LoVo (cell line): ENCODE measurements at places on chromosomes 1 and 21.
A peak's percentile ranks its signal among the peaks of the same experiment; 100 is the strongest.

GRCh38 chr1:155193275-155193990 lies 14.3 kb downstream of the THBS3 start:
- peak; percentile 87 for DNase-seq

GRCh38 chr1:12541274-12542137 lies 76.5 kb downstream of the DHRS3 start:
- no peak for DNase-seq

DNA sequence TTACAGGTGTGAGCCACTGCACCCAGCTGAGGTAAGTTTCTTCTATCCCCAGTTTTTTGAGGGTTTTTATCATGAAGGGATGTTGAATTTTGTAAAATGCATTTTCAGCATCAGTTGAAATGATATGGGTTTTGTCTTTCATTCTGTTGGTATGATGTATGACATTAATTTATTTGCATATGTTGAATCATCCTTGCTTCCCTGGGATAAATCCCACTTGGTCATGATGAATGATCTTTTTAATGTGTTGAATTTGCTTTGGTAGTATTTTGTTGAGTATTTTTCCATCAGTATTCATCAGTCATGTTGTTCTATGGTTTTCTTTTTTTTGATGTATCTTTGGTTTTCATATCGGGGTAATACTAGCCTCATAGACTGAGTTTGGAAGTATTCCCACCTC lies 141.0 kb downstream of the RPS6KC1 start:
- DNase-seq = no peak

- no peak for DNase-seq
These were observed 14.0 kb upstream of the PODN start for GRCh38 chr1:53047737-53048736.

- no peak for DNase-seq
These were observed 110.9 kb downstream of the ASTN1 start for GRCh38 chr1:177053648-177054047.

DNA sequence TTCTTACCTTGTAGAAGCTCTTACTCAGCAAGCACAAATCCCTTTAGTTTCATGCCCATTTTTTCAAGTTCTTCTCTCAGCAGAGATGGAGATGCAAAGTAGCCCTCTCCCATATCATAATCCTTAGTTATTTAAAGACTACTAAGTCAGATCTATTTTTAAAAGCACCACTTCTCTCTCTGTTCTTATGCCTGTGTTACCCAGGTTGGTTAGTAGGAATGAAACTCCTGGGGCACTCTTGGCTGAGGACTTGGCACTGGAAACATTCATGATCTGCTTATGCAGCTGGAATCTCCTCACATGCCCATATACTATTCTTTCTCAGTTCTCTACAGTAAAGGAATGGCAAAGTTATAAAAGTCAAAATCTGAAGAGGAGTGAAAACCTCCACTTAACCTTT lies 51.9 kb upstream of the PPP2R5A start:
- no peak for DNase-seq

GRCh38 chr1:240414237-240414636 lies 197.7 kb downstream of the GREM2 start:
- no peak for DNase-seq

GRCh38 chr1:116360429-116361173 lies 12.4 kb upstream of the ATP1A1 start:
- no peak for DNase-seq

DNA sequence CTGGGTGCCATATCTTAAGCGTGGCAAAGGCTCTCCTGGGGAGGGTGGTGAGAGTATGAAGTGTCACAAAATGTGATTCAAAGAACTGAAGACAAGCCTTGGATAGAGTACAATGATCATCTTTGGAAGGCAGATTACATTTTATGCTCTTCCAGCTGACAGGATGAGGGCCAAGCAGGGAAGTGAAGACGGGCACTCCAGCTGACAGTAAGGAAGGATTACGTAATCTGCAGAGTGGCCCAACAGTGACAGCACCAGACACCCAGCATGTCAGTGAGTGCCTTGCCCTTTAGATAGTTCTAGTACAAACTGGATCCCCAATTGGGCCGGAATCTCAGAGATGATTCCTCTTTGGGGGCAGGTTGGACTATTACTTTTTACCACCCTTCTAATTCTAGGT lies 52.7 kb downstream of the UBE2T start:
- no peak for DNase-seq

DNA sequence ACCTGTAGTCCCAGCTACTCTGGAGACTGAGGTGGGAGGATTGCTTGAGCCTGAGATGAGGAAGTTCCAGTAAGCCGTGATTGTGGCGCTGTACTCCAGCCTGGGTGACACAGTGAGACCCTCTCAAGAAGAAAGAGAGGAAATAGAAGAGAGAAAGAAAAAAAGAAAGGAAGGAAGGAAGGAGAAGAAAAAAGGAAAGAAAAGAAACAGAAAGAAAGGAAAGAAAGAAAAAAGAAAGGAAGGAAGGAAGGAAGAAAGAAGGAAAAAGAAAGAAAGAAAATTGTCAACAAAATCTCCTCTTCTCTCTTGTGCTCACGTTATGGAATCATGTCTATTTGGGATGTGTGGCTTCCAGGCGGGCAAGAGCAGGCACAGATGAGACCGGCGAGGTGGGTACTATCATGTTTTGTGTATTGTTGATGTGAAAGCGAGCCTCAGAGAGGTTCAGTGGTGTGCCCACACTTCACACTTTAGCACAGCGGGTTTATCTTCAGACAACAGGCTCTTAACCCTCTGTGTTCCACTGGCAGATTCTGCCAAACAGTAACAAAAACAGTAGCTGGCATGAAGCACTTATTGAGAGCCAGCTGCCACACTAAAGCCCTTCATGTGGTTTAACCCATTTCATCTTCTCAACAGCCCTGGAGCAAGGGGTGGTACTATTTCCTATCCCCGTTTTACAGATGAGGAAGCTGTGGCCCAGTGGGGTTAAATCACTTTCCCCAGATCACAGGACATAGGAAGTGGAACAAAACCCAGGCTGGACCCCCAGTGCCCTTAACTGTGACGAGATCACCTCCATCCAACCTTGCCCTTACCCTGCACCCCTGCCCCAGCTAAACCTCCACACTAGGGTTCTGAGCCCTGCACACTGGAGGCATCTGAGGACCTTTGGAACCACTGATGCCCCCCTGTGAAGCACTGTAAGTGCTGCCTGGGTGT lies 94.7 kb upstream of the TARDBP start:
- no peak for DNase-seq

- DNase-seq = no peak
These were observed 211.1 kb downstream of the MATN1 start for GRCh38 chr1:30511991-30512913.
